ENCODE measurements at places on chromosomes 6 and 20.

DNA sequence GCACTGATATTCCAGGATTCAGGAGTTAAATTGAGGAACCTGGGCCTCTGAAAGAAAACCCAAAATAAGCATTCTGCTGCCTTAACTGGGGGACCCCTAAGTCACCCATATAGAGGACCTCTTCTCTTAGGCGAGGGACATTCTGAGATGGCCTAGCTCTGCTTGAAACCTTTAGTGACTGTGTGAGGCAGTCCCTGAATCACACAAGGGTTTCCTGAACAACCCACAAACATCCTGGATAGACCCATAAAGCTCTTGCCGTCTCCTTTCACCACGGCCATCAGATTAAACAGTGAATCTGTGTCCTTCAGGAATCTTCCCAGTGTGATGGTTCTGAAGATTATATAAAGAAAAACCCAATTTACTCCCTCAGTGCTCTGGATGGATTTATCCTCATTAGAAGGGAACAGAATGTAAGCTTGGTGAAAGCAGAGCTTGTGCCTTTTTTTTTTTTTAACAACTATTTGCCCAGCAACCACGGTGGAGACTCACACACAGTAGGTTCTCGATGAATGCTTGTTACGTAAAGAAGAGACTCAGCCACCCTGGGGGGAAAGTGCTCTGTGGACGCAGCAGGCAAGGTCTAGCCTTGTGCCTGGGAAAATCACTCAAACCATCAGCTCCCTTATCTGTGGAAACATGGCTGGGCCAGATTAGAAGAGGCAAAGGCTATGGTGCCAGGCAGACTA lies 39.1 kb upstream of the SIRPG start:
- DNase-seq: no peak

- DNase-seq: no peak
These were observed 12.8 kb upstream of the HLA-F start for GRCh38 chr6:29710281-29710941.

DNA sequence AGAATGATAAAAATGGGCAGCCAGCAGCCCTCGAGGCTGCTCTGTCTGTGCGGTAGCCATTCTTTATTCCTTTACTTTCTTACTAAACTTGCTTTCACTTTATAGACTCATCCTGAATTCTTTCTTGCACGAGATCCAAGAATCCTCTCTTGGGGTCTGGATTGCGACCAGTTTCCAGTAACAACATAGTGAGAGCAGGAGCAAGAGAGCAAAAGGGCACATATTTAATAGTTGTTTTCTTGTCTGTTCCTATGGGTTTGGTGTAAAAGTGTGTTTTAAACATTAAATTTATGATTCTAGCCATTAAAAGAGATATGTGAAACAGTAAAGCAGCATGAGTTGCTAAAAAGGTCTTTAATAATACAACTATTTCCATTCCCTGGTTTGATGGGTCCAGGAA lies 78.8 kb upstream of the OPRM1 start:
- DNase-seq: no peak

- peak; percentile 12 for DNase-seq
These were observed 41.6 kb upstream of the TFAP2C start for GRCh38 chr20:56587307-56588041.

DNA sequence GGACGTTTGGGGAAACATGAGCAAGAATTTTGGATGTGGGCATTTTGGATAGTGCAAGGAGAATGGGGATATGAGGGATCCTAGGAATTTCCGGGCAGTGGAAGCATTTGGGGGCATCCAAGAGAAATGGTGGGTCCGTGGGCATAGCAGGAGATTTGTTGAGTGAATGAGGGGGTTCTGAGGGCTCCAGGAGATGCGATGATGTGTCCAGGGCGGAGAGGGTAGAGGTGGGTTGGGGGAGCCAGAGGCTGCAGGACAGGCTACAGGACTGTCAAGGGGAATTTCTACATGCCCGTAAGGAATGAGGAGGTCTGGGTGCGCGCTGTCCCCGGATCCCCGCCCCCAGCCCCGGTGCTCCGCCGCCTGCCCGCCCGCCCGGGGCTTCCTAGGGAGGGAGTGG lies 364 bp downstream of the FRS3 start:
- no peak for DNase-seq

DNA sequence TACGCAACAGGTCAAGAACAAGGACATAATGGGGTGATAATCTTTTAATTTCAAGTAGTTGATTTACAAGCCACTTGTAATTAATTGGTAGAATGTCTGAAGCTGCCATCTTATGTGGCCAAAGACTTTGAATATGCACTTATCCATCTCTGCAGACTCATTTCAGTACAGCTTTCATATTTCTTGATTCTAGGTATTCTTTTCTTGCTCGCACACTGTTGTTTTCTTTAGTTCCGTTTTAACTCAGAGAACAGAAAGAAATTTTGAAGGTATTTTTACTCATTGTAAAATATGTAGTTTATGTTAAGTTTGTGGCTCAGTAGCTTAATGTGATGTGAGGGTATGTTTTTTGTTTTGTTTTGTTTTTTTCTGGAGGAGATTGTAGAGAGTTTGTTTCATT lies 73.9 kb downstream of the UBR2 start:
- no peak for DNase-seq

DNA sequence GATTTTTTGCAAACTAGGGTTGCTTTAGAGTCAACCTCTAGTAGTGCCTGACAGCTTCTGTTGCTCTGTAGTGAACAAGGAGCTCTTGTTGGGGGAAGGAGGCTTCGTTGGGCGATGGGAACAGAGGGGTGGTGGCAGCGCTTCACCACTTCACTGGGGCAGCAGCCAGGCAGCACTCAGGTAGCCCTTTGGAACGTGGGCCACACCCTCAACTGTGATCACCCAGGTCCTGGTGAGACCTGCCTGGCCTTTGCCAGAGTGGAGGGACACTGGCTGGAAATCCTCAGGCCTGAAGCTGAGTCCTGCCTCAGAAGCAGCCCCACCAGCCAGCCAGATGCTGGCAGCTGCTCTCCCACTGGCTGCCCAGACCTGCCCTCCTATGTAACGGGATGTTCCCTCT lies 10.4 kb upstream of the EDN3 start:
- DNase-seq: no peak

All from suppressor macrophage (primary cell).